Activated T-helper 1 cell treated with Interleukin-2 at 50 U/mL for 16 hours (primary cell): ENCODE measurements at places on chromosomes 5 and 9.

GRCh38 chr9:3398232-3398648, 127.6 kb downstream of the RFX3 start:
- no peak for DNase-seq

GRCh38 chr9:79524266-79524665, 47.5 kb upstream of the TLE4 start:
- DNase-seq: no peak

DNA sequence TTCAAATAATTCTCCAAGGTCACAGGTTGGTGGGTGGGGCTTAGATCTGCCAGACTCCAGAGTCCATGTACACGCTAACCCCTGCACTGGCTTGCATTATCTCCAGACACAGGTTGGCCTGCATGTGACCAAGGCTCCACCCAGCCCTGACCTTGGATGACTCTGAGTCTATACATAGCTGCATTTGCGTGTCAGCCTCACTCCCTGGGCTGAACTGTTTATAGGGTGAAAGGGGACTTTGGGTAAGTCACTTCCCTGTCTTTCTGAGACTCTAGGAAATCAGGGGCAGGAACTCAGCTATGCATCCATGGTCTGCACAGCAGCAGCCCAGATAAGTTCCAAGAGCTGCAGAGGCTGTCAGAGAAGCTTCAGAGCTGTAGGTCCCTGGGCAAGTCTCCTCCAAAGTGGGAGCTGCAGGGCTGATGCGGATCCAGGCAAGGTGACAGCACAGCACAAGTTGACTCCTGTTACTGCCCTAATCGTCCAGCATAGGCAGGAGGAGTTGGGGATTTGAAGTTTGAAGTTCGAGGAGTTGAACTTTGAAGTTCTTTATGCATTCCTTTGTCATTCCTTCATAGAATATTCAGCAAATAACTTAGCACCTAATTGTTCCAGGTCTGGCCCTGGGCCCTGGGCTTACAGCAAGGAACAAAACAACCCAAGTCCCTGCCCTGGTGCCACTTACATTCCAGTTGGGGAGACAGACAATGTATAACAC, 53.4 kb downstream of the SLC22A5 start:
- DNase-seq: no peak

- DNase-seq: no peak
Measured at GRCh38 chr9:98795970-98796363, 388 bp downstream of the ANKS6 start.

GRCh38 chr9:22044583-22044982, 35.5 kb upstream of the CDKN2B start:
- no peak for DNase-seq

GRCh38 chr9:133701981-133702797, 36.0 kb downstream of the SARDH start:
- DNase-seq: peak; percentile 71

- no peak for DNase-seq
Measured at GRCh38 chr9:12413986-12414385, 279.2 kb upstream of the TYRP1 start.

DNA sequence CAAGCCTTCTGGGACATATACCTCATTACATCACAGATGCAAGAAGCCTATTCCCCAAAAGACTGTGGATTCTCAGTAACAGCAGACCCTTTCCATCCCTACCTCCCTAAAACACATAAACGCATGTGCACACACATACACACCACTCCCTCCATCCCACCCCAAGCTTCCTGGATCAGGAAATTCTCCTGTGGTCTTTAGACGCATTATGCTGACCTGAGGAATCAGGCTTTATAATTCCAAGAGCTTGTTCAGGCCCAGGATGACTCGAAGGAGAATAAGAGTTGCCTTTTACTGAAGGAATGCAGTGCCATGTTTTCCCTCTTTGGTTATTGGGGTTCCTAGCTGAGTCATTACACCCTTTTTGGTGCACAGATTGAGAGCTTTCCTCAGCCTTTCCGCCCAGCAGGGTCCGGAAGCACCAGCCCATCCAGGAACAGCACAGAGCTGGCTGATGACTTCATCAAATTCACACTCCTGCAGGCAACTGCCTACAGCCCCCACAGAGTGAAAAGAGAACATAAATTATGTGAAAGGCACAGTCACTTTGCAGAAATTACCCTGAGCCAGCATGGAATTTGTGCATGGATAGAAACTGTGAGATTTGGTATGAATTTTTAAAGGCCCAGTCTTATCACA, 385.0 kb upstream of the TRPC7 start:
- DNase-seq: no peak
